ENCODE measurements at places on chromosomes 3 and 15. TPM values are rescaled to one million over a fixed set of nuclear protein-coding genes. Genes with fewer than 3 reads are reported as not detected.

The CAMKV gene
- 518 TPM for total RNA-seq

The TLR9 gene
- total RNA-seq = 0.37 TPM

The KLHL40 gene
- total RNA-seq = 0.44 TPM

The TM4SF18 gene
- not detected for total RNA-seq

The EPHA6 gene
- total RNA-seq = 9.0 TPM

The ST6GAL1 gene
- total RNA-seq = 156 TPM

The GALNT15 gene
- total RNA-seq = 0.39 TPM

The TMEM207 gene
- total RNA-seq = not detected

The CYP8B1 gene
- not detected for total RNA-seq

Data from glutamatergic neuron (in vitro differentiated cells).